ENCODE measurements at places on chromosomes 4 and X.

DNA sequence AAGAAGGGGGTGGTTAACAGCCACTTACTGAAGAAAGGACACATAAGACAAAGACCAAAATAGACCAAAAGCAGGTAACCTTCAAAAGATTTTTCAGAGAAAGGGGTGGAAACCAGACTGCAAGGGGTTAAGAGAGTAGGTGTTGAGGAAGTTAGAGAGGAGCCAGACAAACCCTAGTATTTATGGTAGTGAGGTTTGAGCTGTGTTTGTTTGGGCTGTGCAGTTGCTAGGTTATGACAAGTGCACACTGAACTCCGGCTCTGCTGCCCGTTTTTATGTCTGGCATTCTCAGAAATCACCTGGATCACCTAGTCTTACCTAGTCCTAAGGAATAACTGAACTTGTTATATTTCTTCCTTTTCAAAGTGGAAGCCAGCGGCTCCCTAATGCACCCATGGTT lies 22.9 kb upstream of the G3BP2 start:
- peak; percentile 52 for DNase-seq

- no peak for DNase-seq
These were observed 50.9 kb downstream of the ABCG2 start for GRCh38 chr4:88107406-88108107.

GRCh38 chr4:177163532-177163931 lies 146.1 kb upstream of the NEIL3 start:
- no peak for DNase-seq

DNA sequence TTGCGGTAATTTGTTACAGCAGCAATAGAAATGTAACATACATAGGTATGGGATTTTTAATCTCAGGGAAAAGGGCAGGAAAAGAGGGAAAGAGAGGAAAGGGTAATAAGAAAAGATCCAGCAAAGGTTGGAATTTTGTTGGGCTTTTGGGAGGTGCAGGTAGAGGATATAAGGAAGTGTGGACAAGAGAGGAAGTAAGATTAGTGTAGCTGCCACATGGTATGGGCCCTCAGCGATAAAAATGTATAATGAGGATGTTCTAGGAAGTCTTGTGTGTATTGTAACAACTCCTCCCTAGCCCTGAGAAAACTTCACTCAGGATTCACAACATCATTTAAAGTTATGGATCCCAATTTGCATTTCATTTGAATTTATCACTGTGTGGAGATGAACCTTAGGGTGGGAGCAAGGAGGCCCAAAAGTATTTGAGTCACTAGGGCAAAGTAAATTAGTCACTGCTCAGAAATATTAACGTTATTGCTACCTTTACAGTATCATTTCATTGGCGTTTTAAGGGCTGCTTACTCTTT lies 2.8 kb upstream of the IL21 start:
- no peak for DNase-seq

DNA sequence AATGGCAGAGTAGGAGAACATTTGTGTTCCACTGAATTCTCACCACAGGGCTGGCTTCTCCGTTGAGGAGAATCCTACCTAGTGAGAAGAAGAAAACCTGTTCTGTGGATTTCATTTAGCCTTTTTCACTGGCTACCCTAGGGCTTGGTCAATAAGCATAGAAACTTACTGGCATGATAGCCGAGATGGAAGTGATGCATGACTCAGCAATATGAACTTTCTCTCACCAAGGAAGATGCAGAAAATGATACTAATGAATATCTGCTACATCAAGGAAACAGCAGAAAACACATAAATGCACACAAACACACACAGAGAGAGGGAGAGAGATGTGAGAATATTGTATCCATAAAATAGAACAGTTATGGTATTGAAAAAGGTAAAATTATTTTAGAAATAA lies 216.3 kb downstream of the HHIP start:
- DNase-seq = no peak

DNA sequence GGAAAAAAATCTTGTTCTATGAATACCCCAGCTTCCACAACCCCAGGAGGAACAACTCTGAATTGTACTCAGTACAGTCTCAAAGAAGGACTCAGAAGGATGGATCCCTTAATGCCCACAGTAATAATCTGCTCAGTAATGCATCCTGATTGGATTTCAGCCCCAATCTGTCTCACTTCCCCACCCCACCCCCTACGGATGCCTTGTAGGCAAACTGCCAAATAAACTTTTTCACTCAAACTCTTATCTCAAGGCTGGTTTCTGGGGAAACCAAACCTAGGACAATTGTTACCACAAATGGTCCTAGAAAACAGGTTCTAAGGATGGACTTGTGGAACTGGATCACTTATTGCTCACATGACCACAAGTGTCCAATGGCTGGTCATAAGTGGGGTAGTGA lies 1021.8 kb upstream of the INTU start:
- DNase-seq = no peak

GRCh38 chr4:181597766-181598165 lies 645.4 kb upstream of the TENM3 start:
- no peak for DNase-seq

- DNase-seq = no peak
These were observed 288.2 kb downstream of the IL1RAPL2 start for GRCh38 chrX:104854188-104854587.

DNA sequence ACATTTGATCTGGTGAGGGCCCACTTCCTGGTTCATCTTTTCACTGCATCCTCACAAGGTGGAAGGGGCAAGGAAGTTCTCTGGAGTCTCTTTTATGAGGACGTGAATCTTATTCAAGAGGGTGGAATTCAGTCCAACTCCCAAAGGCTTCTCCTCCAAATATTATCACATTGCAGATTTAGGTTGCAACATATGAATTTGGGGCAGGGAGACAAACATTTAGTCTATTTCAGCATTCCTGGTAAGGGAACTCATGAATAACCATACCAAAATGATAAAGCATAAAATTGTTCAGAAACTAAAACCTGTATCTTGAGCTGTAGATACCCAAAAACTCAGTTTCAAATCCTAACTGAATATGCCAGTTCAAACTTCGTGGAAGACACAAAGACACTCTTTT lies 246.8 kb downstream of the QDPR start:
- no peak for DNase-seq

DNA sequence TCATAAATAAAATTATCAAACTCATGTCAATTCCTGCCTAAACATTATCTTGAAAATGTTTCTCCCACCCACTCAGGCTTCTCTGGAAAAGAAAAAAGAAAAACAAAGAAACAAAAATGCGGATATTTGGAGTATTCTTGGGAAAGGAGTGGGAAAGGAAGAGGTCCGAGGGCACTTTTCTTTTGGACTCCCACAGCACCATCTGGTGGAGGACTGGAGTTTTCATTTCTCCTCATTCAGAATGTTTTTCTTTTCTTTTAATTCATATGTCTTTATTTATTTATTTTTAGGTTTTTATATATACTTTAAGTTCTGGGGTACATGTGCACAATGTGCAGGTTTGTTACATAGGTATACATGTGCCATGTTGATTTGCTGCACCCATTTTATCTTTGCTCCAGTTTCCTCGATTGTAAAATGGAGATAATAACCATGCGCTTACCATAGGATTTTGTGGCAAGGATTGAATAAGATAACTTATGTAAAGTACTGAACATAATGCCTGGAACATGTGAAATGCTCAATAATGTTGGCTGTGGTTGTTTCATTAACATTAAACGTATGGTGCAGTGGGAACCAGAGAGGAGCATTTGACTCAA lies 8.0 kb upstream of the KCNE5 start:
- DNase-seq = no peak

DNA sequence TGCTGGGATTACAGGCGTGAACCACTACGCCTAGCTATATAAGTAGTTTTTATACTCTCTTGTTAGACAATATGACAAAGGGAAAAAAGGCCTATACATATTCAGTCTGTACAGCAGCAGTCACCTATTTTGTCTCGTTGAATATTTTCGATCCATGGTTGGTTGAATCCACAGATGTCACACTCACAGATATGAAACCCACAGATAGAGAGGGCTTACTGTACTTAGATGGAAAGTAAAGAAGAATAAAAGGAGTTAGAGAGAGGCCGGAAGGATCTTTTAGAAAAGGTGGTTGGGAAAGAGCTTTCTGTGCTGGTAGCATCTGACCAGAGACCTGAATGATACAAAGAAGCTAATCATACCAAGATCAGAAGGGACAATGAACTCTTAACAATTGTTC lies 38.3 kb upstream of the SPINK2 start:
- DNase-seq = no peak

GRCh38 chrX:54044877-54045338 lies 635 bp upstream of the PHF8 start:
- no peak for DNase-seq

DNA sequence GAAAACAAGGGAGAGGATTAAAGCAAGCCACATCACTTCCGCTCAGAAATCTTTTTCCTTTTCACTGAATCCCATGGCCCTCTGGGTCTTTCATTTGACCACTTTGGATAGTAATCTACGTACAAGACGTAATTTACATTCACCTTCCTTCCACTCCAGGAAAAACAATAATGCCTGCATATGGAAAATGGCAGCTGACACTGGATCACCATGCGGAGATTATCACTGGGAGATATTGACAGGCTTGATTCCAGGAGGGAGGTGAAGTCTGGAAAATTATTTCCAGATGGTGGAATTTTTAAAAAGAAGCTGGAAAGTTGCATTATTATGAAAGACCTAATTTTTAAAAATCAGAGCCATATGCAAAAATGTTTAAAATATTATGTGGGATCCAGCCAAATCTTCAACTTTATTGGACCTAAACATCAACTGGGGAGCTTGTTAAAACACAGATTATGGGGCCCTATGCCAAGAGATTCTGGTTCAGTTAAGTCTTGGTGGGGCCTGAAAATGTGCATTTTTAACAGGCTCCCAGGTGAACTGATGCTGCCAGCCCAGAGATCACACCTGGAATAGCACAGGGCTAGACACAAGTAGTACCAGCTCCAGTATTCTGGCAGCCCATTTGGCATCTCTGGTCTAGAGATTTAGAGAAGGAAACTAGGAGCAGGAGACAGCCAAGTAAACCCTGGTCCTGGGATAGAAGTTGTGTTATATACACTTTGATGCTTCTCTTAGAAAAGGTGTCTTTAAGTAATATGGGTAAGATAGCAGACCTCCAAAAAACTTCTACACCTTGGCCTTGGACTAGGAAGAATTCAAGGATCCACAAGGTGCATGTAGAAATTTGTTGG lies 290.3 kb upstream of the LDB2 start:
- DNase-seq = no peak

- DNase-seq = no peak
These were observed 69.8 kb downstream of the BMPR1B start for GRCh38 chr4:94827481-94828110.

- no peak for DNase-seq
These were observed 293.6 kb upstream of the FAT4 start for GRCh38 chr4:125021189-125021588.

- DNase-seq = no peak
These were observed 881.6 kb downstream of the PCDH18 start for GRCh38 chr4:136650541-136651277.

DNA sequence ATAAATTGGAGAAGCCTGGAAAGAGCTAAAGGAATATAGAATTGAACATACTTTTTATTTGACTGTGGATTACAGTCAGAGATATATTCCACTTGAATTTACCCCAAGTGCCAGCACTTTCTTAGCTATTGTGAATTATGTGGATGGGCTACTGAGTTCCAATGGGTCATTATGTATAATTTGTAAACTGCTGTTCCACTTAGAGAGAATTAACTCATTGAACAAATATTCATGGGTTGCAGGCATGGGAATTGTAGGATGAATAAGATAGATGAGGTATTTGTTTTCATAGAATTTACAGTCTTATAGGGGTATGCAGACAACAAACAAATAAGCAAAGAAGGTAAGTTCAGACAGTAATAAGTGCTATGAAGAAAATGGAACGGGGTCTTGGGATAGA lies 195.7 kb downstream of the SHROOM3 start:
- DNase-seq = no peak

- DNase-seq = no peak
These were observed 41.8 kb upstream of the VEGFC start for GRCh38 chr4:176834531-176834930.

GRCh38 chr4:13538427-13538973 lies 5.8 kb downstream of the NKX3-2 start:
- DNase-seq = no peak

GRCh38 chrX:24153178-24153795 lies 3.8 kb downstream of the ZFX start:
- no peak for DNase-seq

DNA sequence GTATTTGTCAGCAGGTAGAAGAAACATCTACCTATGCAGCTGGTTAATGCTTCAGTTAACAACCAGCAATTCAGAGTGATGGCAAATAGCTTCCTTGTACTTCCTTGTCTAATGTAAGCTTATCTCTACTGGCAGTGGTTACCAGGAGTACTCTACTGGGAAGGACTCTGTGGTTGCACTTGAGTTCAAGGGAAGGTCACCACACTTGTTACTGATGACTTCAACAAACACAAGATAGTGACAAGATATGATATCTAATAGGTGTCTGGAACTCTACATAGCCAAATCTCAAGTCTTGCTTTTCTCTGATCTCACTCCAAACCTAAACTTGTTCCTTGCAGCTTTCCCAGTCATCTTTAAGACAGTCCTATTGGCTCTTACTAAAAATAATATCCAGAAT lies 1644.9 kb upstream of the TENM3 start:
- DNase-seq = no peak

GRCh38 chrX:118423558-118423957 lies 72.1 kb upstream of the DOCK11 start:
- no peak for DNase-seq

DNA sequence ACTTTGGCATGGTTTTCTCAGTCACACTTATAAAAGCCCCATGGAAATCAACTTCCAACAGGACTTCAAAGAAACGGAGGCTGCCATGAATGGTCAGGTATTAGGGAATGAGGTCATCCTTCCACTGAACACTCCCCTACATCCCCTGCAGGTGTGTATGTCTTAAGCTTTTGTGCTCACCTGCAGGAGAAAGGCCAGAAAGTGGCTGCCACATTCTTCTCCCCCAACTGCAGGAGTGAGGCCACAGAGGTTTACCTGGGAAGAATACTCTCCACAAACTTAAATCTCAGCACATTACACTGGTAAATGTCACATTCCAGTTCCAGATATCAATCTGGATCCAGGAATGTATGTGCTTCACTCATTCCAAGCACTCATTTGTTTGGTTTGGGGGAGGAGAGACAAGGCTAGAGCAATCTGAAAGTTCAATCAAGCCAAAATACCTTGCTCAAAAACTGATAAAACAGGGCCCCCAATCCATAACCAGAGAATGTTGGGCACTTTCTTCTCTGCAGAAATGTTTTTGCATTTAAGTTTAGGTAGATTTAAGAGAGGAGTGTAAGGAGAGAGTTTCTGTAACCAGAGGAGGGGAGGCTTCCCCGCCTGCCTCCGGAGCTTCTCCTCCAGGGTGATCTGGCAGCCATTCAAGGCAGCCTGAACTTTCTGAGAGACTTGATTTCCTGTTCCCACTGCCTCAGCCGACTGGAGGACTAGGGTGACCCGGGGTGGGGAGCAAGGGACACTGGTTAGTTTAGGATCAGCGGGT lies 15.4 kb downstream of the FAM9C start:
- DNase-seq = peak; percentile 16

GRCh38 chr4:55138367-55138766 lies 13.0 kb upstream of the KDR start:
- no peak for DNase-seq

GRCh38 chr4:11534623-11535302 lies 106.1 kb upstream of the HS3ST1 start:
- DNase-seq = no peak
